ENCODE measurements at places on chromosomes 13 and 19.

DNA sequence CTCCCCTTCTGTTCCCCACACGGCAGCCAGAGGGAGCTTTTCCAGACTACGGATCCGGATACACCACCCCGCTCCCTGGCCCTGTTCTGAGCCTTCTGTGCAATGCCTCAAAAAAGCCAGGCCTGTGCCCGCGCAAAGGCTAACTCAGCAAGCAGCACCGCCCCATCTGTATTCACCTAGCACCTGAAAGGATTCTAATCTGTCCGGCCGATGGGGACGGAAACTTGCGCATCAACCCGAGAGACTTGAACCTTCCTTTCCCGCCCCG lies 589 bp downstream of the ZBTB45 start:
- DNase-seq = peak; percentile 64

- no peak for DNase-seq
These were observed 7.2 kb downstream of the ACTN4 start for GRCh38 chr19:38654628-38655055.

DNA sequence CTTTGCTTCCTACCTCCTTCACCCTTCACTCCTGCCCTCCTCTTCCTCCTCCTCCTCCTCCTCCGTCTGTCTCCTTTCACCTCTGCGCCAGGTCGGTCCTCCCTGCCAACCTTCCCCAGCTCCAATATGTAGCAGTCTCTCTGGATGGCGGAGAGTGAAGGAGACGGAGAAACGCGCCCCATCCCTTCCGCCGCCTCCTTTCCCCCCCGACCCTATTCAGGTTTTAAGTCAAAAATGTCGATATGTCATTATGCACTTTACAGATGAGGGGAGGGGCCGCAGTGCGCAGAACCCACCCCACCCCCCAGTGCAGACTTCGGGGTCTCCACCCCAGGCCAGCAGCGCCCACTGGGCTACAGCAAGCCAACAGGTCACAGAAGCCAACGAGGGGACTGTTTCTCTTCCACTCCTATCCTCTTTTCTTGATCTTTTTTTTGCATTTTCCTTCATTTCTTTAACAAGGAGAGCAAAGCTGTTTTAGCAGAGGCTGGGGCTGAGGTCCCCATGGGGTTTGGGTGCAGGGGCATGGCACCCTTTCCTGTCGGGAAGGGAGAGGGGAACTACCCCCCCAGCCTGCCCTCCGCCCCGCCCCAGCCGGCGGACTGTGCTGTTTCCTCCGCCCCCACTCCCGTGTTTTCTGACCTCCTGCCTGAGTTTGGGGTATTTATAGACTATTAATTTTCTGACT lies 9.2 kb downstream of the MIDN start:
- no peak for DNase-seq

- DNase-seq = peak; percentile 45
These were observed 40.3 kb downstream of the ANKRD10 start for GRCh38 chr13:110874508-110874960.

DNA sequence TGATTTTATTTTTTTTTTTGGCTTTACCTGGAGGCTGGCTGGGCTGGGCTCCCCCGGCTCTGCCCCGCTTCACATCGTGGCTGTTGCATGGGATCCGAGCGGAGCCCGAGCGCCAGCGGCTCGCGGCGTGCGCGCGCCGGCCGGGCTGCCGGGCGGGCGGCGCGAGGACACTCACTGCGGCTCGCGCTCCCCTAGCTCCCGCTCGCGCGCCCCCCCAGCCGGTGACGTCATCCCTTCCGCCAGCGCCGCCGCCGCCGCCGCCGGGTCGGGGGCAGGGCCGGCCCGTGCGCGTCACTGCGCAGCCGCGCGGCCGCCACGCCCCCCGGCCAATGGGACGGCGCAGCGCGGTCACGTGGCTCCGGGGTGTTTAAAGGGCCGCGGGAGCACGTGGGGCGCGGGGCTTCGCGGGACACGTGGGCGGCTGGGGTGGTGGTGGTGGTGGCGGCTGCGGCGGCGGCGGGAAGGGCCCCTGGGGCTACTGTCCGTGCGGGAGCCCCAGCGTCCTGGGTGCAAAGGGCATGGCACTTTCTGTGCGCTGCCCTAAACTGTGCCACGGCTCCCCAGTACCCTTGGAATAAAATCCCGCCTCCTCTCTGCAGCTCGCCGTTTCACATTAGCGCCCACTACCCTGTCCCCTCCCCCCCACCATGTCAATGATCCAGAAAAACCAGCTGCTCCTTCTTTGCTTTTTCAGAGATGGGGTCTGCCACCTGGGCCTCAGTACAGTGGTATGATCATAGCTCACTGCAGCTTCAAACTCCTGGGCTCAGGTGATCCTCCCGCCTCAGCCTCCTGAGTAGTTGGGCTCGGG lies at the start of gene PTPRS:
PTPRS (minus strand) TSS at position 176 of the 811 bp plus-strand sequence. CDS start 54,672 bp downstream, outside the sequence.
- DNase-seq = no peak

Measured in Kasumi-1 (cell line).